Fibroblast of skin of back (primary cell): ENCODE measurements at places on chromosomes 13 and 19.
A peak's percentile ranks its signal among the peaks of the same experiment; 100 is the strongest.

DNA sequence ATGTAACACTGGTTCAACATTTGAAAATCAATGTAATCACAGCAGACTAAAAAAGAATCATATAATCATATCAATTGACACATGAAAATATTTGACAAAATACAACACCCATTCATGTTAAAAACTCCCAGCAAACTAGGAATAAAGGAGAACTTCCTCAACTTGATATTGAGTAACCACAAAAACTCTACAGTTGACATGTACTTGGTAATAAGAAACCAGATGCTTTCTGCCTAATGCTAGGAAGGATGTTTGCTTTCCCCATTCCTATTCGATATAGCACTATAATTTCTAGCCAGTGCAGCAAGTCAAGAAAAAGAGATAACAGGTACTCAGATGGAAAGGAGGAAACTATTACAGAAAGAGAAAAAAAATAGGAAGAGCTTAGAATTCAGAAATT, 26.9 kb downstream of the UFM1 start:
- DNase-seq, result no peak

- DNase-seq, result no peak
These were observed 573.1 kb upstream of the KLF12 start for GRCh38 chr13:74707291-74707690.

- no peak for DNase-seq
These were observed 177.9 kb downstream of the KATNAL1 start for GRCh38 chr13:30129411-30129810.

DNA sequence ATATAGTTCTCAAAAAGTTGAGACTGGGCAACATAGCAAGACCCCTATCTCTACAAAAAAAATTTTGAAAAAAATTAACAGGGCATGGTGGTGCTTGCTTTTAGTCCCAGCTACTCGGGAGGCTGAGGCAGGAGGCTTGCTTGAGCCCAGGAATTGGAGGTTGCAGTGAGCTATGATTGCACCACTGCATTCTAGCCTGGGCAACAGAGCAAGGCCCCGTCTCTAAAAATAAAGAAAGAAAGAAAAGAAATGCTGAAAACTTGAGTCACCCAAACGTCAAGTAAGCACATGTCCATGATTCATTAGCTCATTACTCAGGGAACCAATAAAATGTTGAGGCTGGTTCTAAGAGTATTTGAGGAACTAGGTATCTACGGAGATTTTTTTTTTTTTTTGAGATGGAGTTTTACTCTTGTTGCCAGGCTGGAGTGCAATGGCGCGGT, 33.9 kb upstream of the SEMA6B start:
- peak; percentile 54 for DNase-seq

DNA sequence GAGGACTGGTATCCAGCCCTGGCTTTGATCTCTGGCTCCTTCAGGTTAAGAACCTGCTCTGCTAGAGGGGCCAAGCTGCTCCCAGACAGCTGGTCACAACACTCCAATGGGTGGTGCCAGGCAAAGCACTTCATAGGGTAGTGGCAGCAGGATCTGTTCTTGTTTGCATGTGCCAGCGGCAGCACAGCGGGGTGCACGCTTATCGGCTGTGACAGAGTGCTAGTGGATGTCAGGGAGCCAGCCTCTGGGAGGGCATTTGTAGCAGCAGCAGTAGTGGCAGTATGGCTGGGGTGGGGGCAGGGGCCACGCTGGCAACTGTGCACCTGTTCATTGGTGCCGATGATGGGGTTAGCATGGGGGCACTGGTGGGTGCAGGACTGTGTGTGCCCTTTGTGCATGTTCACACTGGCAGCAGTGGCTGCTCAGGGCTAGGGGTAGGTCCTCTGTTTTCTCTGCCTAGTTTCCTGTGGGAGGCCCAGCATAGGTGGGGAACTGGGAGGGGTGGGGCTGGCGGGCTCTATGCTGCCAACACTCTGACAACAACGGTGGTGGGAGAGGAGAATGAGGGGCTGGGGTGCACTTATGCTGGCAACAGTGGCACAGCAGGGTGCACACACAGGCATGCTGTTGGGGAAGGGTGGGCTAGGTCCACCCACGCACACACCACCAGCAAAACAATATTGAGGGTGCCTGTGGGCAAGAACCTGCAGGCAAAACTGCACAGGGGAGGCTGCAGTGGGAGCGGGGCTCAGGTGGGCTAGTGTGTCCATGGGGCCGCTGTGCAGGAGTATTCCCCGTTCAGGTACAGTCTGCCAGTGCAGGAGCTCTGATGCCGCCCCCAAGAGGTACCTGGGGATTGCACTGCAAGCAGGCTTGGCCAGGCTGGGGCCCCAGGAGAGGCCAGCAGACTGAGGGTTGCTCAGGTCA, 19.3 kb downstream of the AP1M1 start:
- no peak for DNase-seq

DNA sequence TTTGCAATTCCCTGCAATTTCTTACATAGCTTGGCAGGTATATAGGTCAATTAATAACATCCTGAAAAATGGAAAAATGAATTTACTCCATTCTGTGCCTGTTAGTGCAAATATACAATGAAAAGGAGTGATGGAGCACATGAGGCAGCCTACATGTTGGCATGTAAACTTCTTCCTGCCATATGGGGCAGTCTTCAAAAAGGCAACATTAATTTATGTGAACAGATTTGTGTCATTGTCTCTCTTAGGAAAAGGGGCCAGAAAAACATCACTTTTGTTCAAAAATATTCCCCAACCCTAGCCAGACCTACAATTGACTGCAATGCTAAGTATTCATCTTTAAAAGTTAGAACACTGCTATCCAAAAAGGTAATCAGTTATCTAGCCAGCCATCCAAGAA, 332.2 kb downstream of the TBC1D4 start:
- DNase-seq, result no peak

GRCh38 chr13:102657630-102658029, 37.2 kb downstream of the METTL21C start:
- no peak for DNase-seq

DNA sequence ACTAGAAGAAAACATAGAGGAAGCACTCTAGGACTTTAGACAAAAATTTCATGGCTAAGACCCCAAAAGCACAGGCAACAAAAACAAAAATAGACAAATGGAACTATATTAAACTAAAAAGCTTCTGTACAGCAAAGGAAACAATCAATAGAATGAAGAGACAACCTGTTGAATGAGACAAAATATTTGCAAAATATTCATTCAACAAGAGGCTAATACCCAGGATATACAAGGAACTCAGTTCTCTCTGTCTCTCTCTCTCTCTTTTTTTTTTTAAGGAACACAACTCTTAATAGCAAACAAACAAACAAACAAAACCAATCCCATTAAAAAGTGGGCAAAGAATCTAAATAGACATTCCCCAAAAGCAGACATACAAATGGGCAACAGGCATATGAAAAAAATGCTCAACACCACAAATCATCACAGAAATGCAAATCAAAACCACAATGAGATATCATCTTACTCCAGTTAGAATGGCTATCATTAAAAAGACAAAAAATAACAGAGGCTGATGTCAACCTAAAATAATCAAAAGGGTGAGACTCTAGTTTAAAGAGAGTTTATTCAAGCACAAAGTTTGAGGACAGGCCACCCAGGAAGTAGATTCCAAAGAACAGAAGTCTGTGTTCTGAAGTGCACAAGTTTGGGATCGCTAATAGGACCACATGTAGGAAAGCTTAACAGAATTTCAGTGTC, 27.1 kb upstream of the SLC7A9 start:
- DNase-seq, result peak; percentile 27

DNA sequence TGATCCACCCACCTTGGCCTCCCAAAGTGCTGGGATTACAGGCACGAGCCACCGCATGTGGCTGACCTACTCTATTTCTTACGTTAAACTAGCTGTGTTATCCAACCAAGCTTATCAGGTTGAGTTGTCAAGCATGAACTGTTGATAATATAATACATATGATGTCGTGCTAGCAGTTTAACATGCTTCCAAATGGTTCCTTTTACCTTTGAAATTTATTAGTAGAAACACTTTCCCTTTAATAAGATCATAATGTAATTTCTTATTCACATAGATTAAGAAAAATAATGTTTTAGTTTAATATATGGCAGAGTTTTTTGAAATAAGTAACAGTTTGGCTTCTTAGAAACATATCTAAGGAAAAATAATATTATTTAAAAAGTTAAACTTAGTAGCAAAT, 34.4 kb upstream of the VWA8 start:
- DNase-seq, result no peak

DNA sequence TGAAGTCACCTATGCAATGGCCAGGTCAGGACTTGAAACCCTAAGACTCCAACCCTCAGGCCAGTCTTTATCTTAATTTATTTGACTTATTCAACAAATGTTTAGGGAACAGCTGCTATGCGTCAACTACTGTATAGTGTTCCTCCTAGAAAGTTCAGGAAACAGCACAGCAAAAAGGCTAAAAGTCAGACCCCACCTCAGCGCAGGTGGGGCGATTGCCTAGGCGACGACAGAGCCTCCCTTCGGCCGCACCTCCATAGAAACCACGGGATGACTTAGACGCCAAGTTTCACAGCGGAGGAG, 502 bp downstream of the VRK3 start:
- DNase-seq, result no peak

- DNase-seq, result no peak
These were observed 144.5 kb upstream of the FNDC3A start for GRCh38 chr13:48831248-48831647.
